NCI-H2227 treated with DMSO at 0.1 percent for 48 hours (cell line): ENCODE measurements at places on chromosomes 6 and 20.

DNA sequence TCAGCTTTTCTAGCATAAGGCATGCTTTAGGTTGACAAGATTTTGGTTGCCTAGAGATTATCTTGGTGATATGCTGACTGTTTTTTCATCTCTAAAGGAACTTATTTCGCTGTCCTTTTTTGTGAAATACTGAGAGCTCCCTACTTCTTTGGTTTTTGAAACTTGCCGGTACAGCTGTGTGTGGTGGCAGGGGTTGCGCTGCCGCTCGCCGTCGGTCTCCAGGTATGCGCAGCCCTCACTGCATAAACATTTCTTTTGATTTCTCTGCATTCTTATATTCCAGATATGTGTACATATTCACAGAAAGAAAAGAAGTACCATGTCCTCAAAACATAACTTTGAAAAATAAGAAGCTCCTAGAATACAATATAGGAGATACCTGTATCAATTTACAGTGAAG lies 106.4 kb upstream of the SYNDIG1 start:
- DNase-seq = no peak

GRCh38 chr6:8082954-8083858 lies 19.0 kb upstream of the BLOC1S5 start:
- no peak for DNase-seq

DNA sequence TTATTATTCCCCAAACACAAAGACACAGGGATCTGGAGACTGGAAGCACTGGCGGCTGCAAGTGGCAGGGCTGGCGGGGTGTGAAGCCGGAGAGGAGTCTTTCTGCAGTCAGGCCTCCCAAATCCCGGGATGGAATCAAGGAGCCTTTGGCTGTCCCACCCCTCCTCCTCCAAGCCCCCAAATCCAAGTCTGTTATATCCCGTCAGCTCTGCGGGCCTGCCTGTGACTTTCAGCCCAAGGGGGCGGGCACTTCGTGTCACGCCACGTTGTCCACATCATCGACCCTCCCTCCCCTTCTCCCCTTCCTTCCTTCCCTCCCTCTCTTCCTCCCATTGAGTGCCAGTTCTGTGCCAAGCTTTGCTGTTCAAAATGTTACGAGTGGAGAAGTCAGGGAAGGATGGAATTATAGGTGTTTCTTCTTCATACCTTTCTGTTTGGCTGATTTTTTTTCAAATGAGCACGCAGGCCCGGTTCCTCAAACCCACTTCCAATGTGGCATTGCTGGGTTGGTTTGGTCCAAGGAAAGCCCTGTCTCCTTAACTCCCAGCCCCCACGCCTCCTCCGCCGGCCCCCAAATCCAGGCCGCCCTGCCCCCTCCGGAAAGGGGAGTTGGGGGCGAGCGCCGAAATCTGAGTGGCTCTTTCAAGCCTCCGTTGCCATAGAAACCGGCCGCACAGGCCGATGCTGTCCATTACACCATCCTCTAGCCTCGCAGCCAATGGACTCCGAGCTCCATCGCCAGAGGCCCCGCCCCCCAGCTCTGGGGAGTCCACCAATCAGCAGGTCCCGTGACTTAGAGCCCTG lies 12.7 kb downstream of the ZCCHC3 start:
- DNase-seq = peak; percentile 98

DNA sequence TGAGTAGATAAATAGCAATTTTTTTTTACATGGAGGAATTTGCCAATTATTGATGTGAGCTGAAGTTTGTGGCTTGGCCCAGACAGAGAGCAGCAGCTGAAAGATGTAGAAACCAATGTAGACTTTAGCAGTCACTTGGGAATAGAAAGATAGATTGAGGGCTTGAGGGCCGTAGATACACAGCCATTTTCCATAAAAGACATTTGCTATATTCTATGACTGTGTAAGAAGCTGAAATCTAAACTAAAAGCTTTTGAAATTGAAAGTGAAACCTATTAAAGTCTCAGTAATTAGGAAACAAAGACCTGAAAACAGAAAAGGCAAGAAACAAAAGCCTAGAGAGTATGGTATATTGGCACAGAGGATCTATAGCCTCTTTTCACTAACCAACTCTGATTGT lies 332.7 kb downstream of the CENPW start:
- DNase-seq = no peak

GRCh38 chr20:52569201-52569600 lies 377.6 kb upstream of the ZFP64 start:
- DNase-seq = no peak

DNA sequence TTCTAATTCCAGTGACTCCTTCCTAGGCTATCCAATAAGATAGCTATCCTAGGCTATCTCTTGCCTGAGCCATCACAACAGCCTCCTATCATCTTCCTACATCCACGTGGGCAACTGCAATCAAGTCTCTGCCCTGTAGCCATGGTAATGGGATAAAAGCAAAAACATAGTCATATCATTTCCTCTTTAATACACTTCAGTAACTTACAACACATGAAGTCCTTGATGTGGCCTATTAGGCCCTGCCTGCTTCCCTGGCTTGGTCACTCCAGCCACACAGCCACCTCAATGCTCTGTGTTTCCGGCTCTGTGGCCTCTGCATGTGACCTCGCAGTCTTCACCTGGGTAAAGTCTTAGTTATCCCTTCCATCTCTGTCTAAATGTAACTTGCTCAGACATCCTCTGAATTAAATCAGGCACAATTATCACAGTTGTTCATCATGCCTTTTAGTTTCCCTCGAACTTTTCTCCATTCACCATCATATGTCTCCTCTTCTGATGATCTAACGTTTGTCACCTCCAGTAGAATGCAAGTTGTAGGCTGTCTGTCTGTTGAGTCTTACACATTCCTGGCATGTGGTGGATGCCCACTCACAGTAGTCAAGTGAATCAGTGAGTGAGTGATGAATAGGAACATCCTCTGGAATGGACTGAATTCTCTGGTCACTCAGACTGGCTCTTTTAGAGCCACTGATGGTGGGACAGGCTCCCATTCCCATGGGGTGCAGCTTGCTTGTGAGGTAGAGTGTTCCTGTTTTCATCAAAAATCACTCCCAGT lies 229.4 kb downstream of the TBC1D7 start:
- DNase-seq = no peak

- peak; percentile 34 for DNase-seq
Observed at GRCh38 chr6:11606332-11606731, 68.8 kb downstream of the TMEM170B start.

- no peak for DNase-seq
Observed at GRCh38 chr20:33110147-33110825, 30.8 kb downstream of the BPIFB4 start.

DNA sequence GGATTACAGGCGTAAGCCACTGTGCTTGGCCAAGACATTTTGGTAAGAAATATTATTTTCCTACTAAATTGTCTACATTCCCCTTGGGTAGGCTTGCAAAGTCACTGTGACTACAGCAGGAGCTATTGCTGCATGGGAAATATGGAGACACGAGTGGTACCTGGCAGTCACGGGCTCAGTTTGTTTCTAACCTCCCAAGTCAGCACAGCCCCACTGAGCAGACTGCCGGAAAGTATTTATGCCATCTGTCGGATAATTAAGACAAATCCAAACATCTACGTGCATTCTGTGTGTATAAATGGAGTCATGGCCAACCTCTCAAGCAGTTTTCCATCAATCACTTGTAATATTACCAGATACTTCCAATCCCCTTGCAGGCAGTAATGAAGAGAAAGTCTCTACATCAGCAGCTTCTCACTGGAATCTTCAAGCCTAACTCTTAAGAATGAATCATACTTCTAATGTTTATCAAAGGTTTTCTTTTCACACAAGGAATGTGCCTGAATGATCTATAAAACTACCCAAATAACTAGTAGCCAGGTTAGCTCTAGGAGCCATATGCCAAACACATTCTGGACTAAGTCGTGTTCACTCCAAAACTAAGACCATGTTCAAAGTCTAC lies 20.1 kb downstream of the PSMB1 start:
- DNase-seq = no peak

DNA sequence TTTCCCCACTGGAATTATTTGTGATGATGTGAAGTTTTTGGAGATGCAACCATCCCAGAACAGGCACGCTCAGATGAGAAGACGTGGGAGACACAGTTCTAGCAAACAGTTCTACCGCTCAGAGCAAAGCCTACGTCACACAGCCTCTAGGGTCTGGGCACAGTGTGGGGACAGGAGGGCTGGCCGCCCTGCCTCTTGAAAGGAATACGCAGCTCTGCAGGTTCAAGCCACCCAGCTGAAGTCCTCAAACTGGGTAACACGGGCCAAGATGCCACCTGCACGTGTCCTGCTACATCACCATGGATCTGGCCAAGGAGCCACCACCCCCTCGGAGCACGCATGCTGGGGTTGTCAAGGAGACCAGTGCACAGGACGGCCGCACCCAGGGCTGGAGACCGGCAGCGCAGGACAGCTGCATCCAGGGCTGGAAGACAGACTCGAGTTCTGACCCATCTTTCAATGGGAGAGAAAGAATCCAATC lies 75.0 kb downstream of the NOL4L start:
- no peak for DNase-seq

- peak; percentile 68 for DNase-seq
Observed at GRCh38 chr6:2990248-2990931, 9.3 kb upstream of the NQO2 start.

DNA sequence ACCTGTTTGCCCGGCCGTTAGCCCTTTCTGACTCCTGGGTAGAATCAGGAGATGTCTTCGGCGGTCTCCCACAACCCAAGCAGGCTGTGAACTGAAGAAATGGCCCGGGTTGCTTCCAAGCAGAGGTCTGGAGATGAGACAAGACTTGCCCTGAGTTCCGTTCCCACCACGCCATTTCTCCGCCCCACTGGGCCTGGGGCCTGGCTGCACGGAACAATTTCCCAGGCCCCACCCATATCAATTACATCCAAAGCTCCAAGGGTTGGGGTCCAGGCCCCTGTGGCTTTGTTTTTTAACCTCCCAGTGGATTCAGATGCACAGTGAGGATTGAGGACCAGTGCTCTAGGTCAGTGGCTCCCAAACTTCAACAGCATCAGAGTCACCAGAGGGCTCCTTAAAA lies 214.5 kb upstream of the ARID1B start:
- DNase-seq = no peak

DNA sequence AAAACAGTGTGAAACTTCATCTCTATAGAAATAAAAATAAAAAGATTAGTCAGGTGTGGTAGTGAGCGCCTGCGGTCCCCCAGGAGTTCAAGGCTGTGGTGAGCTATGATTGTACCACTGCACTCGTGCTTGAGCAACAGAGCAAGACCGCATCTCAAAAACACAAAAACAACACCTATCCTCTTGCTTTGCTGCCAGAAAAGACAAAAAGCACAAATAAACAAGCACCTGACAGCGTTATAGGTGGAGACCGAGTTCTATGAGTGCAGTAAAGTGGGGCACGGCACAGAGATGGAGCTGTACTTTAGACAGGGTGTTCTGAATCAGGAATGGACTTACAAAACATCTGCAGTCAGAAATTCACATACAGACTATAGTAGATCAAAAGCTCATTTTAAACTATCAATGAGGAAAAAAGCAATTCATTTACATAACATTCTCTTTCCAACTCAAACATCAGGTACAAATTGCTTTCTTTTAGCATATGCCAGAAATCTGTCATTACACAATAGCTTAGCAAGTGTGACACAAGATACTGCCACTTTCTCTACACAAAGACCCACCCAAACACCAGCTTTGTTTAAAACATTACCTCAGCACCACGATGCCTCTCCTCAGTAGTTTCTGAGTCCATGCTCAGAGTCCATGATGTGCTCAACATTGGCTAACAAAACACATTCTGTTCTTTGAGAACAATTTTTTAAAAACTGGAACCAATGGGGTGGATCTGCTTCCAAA lies 10.1 kb downstream of the EZR start:
- DNase-seq = no peak

DNA sequence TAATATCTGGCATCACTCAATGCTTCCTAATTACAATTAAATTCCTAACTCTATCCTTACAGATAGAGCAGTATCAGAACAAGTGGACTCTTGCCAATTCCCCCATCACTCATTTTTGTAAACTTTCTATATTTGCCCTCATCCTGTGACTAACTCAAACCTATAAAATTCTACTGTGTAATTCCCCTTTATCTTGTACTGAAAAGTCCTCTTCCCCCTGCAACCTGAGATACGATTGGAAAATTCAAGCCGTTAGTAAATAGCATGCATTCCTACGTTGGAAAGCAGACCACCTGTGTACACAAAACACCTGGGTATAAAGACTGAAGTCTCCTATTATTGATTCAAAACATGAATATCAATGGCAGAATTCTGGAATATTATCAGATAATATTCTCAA lies 70.4 kb upstream of the KCNQ5 start:
- no peak for DNase-seq

- DNase-seq = no peak
Observed at GRCh38 chr6:106462923-106463557, 102.5 kb downstream of the CRYBG1 start.

GRCh38 chr6:7338031-7338430 lies 25.0 kb upstream of the SSR1 start:
- no peak for DNase-seq

- DNase-seq = no peak
Observed at GRCh38 chr6:2823104-2823850, 18.4 kb downstream of the SERPINB1 start.

- no peak for DNase-seq
Observed at GRCh38 chr6:117404548-117404947, 21.2 kb downstream of the ROS1 start.

GRCh38 chr20:4017051-4017712 lies 1.8 kb upstream of the RNF24 start:
- no peak for DNase-seq

- DNase-seq = no peak
Observed at GRCh38 chr6:14105547-14105946, 12.0 kb upstream of the CD83 start.

GRCh38 chr20:23091721-23092383 lies 5.7 kb upstream of the CD93 start:
- DNase-seq = no peak

- peak; percentile 47 for DNase-seq
Observed at GRCh38 chr6:21846541-21847451, 253.2 kb downstream of the SOX4 start.

DNA sequence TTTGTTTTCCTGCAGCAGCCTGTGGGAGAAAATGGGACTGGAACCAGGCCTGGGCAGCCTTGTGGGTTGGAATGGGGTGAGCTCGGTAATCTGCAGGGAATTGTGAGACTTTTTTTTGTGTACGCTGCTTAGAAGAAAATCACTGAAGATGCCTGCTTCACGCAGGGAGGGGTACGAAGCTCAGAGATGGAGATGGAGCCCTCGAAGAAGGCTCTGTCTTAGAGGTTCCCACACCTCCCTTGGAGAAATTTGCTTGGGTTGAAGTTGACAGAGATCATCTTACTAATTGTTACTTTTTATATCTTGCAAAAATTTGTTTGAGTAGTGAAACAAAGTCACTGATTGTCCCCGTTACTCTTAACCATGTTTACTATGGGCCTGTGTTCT lies 894 bp downstream of the PYGB start:
- DNase-seq = no peak

- no peak for DNase-seq
Observed at GRCh38 chr6:105573556-105573955, 170.7 kb upstream of the PREP start.

GRCh38 chr6:25297823-25298522 lies 18.8 kb downstream of the CARMIL1 start:
- no peak for DNase-seq

GRCh38 chr20:2751878-2752566 lies 48.4 kb downstream of the CPXM1 start:
- DNase-seq = no peak
